Pons (tissue), 1 donor: ENCODE measurements at places on chromosomes 1 and 21.

DNA sequence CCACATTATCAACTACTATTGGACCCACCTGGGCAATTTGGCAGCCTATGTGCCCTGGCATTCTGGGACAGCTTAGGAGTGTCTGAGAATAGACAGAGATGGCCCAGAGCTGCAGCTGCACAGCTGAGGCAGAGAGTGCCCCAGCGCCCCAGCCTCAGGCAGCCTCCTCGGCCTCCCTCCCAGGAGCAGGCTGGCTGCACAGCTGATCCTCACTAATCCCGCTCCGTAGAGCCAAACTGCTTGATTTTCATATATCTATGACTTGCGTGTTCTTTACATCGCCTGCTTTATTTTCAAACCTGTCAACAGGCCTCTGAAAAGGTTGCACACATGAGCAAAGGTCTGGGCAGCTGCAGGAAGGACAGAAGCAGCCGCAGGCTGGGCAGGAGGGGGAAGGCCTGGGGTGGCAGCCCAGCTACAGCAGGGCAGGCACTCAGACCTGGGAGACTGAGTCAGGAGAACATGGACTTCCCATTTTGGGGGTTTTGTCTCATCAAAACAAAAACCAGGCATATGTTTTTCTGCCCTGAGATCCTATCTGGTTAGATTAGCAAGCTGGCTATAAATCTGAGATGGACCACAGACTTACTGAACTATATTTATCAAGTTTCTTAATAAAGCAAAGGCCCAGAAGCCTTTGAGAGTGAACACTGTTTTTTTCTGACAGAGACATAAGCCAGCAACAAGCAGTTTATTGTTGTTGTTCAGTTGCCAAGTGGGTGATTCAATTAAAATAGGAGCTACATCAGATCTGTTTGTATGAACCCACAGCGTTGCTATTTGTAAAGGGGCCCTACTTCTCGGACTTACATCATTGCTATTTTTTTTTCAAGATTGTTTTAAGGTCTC is 301.8 kb upstream of the DUSP10 start:
- DNase-seq: peak; percentile 10

DNA sequence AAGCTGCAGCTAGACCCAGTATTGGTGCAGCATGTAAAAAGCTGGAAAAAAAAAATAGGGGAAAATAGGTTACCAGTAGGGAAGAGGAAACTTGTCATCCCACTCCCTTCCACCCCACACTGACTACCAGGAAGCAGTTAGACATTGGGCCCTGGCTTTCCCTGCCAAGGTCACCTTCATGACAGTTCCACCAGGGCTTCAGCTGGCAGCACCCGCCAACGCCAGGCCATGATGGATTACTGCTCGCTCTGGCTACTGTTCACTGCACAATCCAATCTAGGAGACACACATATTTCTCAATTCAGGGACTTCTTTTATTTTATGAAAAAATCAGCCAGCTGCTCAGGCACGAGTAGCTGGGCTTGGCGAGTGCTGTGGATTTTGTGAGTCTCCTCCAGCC is 127.7 kb downstream of the DMRTA2 start:
- DNase-seq: peak; percentile 5

DNA sequence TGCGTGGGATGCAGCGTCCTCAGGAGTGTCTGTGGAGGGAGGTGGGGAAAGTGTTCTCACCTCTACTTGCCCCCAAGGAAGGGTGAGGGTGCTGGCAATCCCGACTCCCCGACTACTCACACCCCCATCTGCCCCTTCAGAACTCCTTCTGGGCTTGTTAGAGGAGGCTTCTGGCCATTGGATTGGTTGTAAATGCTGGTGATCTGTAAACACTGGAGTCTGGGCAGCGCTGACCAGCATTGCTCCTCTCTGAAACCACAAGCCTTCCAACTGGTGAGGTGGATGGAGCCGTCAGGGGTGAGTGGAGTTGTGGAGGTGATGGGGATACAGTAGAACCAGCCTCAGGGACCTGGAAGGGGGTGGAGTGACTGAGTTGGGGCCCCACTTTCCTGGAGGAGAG is 59.3 kb downstream of the NKAIN1 start:
- DNase-seq: no peak

DNA sequence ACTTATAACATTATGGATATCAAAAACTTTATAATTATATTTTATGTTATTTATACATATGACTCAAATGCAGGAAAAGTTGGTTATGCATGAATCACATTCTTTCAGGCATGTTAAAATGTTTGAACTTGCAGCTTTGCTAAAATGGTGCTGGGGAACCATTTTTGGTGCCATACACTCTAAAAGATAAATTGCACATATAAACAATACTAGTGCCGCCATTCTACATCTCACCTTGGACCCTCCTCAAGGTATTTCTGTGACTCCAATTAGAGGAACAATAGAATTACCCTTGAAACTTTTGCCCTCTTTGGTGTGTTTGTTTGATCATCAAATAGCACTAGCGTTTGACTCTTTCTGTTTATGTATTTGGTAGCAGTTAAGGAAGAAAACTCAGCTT is 997 bp downstream of the PRKACB start:
- no peak for DNase-seq

DNA sequence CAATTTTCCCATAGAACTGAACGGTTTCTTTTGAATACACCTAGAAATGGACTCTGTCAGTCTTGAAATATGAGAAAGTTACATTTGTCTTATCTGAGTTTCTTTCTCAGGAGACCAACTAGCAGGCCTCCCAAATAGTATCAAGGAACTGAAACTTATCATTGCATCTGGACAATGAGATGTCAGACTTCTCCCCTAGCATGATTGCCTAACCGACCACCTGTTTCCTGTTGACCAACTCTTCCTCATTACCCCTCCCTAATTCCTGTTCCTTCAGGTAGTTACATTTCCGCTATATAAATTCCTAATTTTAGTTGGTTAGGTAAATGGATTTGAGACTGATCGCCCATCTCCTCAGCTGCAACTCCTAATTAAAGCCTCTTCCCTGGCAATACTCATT is 1587.3 kb downstream of the NCAM2 start:
- DNase-seq: no peak

- DNase-seq: no peak
Measured at GRCh38 chr1:182600036-182600713, 4.0 kb downstream of the RGS16 start.

GRCh38 chr1:161723459-161724141 is 2.3 kb downstream of the FCRLB start:
- DNase-seq: no peak

GRCh38 chr1:8259498-8260290 is 58.2 kb upstream of the SLC45A1 start:
- DNase-seq: no peak

- no peak for DNase-seq
Measured at GRCh38 chr1:21931171-21932093, 5.7 kb downstream of the HSPG2 start.

DNA sequence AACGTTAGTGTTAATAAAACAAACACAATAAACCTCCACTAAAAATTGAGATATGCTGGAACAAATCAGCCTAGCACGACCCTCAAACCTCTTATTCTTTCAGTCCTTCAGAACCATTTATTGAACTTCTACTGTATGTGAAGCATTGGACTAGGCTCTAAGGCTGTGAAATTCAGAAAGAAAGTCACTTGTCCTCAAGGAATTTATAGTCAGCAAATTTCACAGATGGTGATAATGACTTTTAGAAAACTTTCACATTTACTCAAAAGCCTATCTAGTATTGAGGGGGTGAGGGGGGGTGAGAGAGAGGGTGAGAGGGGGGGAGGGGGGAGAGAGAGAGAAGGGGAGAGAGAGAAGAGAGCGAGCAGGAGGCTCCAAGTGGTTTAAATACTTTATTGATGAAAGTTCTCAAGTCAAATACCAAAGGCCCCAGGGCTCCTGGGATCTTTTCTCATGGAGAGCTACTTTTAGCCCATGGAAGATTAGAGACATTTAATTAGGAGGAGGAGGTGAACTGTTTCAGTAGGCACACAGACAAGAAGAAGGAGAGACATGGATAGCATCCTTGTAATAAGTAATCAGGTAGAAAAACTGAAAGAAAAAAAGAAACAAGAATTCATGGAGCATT is 66.3 kb upstream of the SSX2IP start:
- no peak for DNase-seq

GRCh38 chr1:106968644-106969043 is 87.8 kb upstream of the PRMT6 start:
- DNase-seq: no peak

GRCh38 chr1:119689511-119689910 is 22.2 kb upstream of the PHGDH start:
- no peak for DNase-seq

- DNase-seq: no peak
Measured at GRCh38 chr1:31364561-31365250, 8.2 kb downstream of the FABP3 start.

DNA sequence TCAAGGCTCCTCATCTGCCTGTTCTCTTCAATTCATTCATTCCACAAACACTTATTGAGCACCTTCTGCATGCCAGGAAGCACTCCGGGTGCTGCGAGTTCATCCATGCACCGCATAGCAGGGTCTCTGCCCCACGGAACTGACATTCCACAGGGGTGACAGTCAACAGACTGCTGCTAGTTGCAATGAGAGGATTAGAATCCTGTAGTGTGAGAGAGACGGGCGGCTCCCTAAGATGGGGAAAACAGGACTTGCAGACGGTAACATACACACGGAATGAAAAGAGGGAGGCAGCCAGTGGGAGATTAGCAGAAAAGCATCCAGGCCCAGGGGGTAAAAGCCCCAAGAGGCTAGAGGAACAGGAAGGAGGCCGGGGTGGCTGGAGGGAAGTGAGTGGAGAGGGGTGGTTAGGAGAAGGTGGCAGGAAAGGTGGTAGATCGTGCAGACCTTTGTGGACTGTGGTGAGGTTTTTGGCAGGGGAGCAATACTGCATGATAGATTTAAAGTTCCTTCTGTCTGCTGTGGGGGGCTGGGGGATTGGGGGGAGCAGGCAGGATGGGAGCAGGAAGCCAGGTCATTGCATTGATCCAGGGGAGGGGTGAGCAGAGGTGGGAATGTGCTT is 6.6 kb downstream of the TNFRSF8 start:
- DNase-seq: no peak

GRCh38 chr1:165215676-165216075 is 140.8 kb downstream of the LMX1A start:
- DNase-seq: no peak

- DNase-seq: no peak
Measured at GRCh38 chr1:239547987-239548386, 161.6 kb downstream of the CHRM3 start.

DNA sequence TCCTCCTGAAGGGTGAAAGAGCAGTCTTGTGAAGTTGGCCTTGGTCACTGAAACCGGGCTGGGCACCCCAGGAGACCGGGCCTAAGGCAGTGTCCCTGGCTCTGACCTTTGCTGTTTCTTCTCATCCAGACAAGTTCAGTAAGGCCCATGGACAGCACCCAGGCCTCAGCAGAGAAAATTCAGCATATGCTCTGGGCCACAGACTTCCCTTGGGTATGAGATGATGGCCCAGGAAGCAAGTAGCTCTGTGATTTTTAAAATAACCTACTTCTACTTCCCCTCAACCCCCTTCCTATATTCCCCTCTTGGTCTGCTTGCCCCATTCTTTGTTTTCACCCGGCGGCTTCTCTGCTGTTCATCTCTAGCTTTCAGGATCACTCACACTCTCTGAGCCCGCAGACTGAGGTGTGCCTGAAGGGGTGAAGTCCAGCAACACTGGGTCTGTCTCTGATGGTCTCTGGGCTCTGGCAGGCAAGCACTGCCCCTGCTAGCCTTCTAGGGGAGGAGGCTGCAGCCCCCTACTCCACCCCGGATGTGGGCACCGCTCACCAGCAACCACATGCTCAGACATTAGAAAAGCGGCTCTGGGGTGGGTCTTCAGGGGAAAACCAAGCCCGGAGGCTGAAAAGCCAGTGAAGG is 2.9 kb upstream of the GPR25 start:
- DNase-seq: no peak

DNA sequence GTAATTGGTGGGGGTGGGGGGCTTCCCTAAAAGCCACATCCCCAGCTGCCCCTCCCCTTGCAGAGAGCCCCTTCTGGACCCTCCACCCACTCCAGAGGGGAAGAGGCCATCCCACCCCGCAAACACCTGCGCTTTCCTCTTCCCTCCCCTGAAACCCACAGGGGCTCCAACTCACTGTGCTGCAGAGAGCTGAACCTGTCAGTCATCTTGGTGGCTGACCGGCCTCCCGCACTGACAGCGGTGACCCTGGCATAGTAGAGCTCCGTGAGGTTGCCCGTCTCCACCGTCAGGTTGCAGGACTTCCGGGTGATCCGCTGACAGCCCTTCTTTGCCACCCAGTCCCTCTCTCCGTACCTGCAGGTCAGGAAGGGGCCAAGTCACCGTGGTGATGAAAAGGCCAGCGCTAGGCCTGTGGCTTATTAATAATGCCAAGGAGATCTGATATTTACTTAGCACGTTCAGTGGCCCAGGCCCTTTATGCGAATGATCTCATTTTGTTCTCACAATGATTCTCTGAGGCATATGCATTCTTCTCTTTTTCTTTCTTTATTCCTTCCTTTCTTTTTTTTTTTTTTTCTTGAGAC is 5.9 kb downstream of the IL22RA1 start:
- no peak for DNase-seq

- no peak for DNase-seq
Measured at GRCh38 chr1:55272994-55273393, 57.8 kb upstream of the USP24 start.

DNA sequence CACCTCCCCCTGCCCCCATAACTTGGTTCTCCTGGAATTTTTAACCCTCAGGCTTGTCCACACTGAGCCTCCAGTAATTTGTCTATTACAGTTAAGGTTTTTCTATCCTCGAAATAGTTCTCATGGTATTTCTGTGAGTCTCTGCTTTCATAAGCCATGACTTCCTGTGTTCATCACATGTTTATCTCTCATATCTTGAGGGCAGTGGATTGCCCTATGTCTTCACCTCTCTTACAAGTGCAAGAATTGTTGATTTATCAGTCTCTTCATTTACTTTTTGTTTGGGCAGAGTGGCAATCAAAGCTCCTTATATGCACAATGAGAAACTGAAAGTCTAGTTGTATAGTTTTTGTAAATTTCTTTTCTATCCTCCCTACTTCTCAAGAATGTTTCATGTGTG is 328.4 kb downstream of the PLA2G4A start:
- no peak for DNase-seq

GRCh38 chr1:245389873-245390272 is 235.1 kb downstream of the KIF26B start:
- DNase-seq: no peak

- DNase-seq: no peak
Measured at GRCh38 chr1:154940651-154941194, 4.2 kb upstream of the PMVK start.

- DNase-seq: no peak
Measured at GRCh38 chr1:168452329-168452728, 91.5 kb downstream of the XCL2 start.

DNA sequence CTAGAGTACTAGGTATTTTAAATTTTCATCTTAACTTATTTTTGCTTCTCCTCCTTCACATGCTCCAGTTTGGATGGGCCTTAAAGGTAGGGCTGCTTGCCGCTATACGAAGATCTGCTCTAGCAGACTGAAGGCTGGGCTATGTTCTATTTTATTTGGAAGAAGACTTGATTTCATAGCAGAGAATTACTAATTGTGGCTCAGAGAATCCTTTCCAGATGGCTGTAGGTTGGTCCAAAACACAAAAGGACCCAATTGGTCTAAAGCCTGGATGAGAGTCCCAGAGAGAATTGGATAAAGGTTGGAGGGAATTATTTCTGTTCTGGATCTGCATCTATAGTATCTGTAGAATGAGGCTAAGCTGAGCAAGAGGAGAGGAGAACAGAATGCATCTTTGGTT is 719.4 kb upstream of the PTBP2 start:
- no peak for DNase-seq
